ENCODE measurements at places on chromosomes 4 and X. TPM values are rescaled to one million over a fixed set of nuclear protein-coding genes. Genes with fewer than 3 reads are reported as not detected.

- DNase-seq: no peak
Measured at GRCh38 chrX:23052324-23052723, 52.6 kb downstream of the DDX53 start.

DNA sequence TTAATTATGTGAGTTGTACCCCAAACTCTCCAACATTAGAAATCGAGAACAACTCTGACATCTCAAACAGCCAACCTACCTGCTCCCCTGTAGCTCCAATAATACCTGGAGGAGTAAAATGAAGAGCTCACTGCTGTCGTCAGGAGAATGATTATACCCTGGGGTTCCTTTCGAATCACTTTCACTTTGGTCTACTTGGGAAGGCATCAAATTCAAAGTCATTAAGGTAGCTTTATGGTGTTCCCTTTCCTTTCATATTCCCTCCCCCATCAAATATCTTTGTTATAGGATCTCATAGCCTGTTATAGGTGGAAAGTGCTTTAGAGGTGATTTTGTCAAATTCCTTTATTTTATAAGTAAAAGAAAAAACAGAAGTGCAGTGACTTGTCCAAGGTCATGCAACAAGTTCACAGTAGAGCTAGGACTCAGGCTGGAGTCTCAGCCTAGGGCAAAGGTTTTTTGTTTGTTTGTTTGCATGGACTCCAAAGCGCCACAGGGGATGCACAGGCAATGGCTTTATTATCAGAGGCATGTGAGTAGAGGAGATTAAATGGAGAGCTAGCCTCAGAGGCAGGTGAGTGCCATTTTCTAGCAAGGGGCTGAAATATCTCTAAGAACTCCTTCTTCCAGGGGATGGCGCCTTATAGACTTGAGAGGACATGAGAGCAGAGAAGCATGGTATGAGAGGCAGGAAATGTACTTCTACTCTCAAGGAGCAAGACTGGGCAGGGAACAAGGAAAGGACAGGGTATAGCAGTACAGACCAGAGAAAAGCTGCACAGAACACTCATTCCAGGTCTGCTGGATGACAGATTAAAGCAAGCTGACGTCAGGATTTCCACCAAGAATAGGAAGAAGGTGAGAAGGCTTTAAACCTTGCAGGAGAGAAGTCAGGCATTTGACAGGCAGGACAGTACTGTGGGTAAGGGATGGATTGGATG, 262.1 kb upstream of the GPC4 start:
- no peak for DNase-seq

DMRTC1 gene
- total RNA-seq: not detected

GRCh38 chrX:38138157-38138891, 82.3 kb downstream of the SRPX start:
- DNase-seq: no peak

GRCh38 chrX:121802881-121803412, 755.5 kb downstream of the GLUD2 start:
- DNase-seq: no peak

- no peak for DNase-seq
Measured at GRCh38 chr4:54495091-54495490, 162.7 kb upstream of the KIT start.

SSX2B gene
- total RNA-seq: not detected

DNA sequence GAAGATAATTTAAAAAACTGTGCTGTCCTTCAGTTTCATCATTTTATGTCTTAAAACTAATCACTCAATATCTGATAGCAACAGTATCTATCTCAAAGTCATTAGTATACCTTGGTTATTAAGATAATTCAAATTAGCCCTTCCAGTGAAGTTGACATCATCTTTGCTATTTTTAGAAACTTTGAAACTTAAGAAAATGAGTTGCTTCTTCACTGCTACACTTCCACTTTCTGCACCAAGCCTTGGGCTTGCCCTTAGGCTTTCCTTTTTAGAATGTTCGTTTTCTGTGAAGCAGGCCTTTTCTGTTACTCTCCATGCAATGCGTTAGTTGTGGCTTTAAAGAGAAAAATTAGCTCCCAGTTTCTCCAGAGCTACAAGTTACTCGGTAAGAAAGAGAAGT, 4.4 kb upstream of the VAMP7 start:
- DNase-seq: no peak

- DNase-seq: no peak
Measured at GRCh38 chr4:5887011-5887360, 5.9 kb downstream of the CRMP1 start.

- DNase-seq: no peak
Measured at GRCh38 chr4:5014007-5014682, 5.1 kb downstream of the CYTL1 start.

- no peak for DNase-seq
Measured at GRCh38 chr4:11704186-11704830, 275.6 kb upstream of the HS3ST1 start.

DNA sequence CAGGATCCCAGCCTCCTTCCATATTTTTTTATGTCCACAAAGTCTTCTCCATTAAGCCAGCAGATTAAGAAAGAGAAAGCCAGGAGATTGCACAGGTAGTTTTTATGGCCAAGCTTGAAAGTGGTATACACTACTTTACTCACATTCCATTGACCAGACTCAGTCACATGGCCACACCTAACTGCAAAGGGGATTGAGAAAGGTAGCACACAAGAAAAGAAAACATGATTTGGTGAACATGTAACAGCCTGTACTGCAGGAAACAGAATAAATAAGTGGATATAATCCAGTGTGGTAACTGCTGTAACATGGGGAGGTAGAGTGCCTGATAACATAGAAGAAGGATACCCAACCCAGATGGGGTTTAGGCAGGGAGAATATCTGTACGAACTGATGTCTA, 43.9 kb downstream of the HOPX start:
- DNase-seq: no peak

DNA sequence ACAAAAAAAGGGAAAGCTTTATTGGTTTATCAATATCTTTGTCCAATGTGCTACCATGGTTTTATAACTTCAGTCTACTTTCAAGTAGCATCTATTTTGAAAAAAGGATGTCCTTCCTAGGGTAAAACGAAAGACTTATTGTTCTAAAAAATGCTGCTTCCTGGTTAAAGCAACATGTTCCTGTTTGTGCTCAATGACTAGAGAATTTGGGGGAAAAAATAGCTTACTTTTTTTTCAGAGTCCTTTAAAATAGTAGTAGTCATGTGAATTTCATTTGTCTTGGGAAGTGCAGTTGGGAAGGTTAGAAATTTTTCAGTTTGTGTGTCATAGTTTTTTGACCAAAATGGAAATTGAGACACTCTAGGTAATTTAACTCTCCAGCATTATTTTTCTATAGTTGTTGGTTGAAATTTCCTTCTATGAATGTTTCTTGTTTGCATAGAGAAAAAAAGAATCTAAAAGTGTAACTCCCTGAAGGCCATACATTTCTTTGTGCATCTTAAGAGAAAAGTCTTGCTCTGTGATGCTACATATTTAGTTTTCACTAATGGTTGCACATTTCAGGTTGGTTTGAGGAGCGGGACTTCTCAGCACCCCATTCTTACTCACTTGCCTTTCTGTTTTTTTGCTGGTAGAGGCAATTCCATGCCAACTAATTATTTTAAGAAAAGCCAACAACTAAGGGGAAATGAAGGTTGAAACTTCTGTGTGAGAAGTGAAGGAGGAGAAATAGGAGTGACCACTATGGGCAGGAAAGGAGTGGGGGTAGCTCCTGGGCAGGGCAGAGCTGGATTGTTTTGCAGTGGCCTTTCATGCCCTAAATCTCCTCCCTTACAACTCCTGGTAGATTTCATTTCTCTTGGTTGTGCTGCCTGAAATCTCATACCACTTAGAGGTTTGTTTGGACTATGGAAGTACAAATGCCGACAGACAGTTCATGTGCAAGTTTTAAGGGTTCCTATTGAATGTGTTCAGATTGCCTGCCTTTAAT, 76.4 kb downstream of the RAPGEF2 start:
- no peak for DNase-seq

NAA15 gene
- 16.6 TPM for total RNA-seq

TCEAL5 gene
- total RNA-seq: not detected

- DNase-seq: no peak
Measured at GRCh38 chr4:74031576-74031975, 6.9 kb downstream of the CXCL3 start.

DNA sequence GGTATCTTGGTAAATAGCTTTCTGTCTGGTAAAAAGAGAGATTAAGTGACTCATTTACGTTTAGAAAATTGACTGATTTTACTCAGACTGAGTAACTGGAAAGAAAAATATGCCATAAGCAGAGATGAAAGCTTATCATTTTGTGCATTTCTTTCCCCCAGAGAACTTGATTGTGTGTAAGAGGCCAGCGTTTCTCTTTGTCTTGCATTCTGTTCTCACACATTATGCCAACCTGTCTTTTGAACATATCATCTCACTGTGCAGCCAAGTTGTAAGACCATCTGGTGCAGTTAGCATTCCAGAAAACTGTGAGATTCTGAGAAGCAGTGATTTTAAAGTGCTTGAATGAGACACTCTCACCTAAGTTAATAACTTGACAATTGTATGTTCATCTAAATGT, 651.3 kb downstream of the TECRL start:
- DNase-seq: no peak

AMER1 gene
- 5.8 TPM for total RNA-seq

GRCh38 chr4:97994765-97995465, 148.4 kb downstream of the STPG2 start:
- peak; percentile 2 for DNase-seq

ADH7 gene
- not detected for total RNA-seq

DNA sequence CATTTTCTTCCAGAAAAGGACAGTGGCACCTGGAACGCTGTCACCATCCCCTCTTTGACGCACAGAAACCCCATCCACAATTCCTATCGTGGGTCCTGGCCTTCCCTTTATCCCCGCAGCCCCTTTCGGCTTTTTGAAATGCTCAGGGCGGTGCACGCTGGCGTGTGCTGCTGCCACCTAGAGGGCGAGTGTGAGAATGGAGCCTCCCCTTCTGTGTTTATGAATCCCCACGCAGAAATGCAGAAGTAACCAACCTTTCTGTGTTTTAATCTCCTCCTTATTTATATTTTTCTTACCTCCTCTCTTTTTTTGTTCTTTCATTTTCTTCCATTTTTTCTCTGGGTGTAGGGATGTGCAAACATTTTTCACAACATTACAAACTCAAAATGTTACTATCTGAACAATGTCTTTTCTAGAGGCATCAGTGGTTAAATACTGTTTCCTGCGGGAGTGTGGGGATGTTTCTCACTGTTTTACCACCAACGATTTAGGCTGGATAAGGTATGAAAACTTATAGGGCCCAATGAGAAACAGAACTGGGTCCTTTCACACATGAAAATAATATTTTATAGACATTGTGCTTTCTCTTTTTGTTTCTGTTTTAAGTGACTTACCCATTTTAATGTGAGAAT, 50.0 kb downstream of the TMA16 start:
- DNase-seq: peak; percentile 50

- DNase-seq: no peak
Measured at GRCh38 chr4:181962321-181962720, 280.9 kb upstream of the TENM3 start.

TRIM75 gene
- not detected for total RNA-seq

GRCh38 chrX:30224536-30224935, 5.9 kb upstream of the MAGEB3 start:
- no peak for DNase-seq

DNA sequence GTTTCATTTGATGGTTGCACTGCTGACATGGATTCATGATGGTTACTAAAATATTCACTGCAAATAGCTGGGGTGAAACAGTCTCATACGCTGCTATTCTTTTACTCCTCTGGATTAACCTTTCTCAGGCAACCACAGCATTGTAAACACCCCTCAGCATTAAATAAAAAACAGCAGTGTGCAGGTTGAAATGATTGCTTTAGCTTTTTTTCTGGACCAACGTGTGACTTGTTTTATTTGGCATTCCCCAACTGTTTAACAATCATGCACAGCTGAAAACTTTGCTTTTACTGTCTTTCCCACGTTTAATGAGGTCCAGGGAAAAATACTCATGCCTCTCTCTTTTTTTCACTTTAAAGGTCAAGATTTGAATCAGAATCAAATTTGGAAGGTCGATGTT, 490.8 kb downstream of the RAPGEF2 start:
- no peak for DNase-seq

GRCh38 chrX:39196192-39197102, 395.2 kb downstream of the MID1IP1 start:
- DNase-seq: peak; percentile 35

GLRB gene
- 3.9 TPM for total RNA-seq

- DNase-seq: no peak
Measured at GRCh38 chrX:15188039-15188438, 81.8 kb downstream of the ASB9 start.

GRCh38 chr4:876780-877179, 50.9 kb upstream of the CPLX1 start:
- DNase-seq: no peak

BBS12 gene
- total RNA-seq: 2.6 TPM

DNA sequence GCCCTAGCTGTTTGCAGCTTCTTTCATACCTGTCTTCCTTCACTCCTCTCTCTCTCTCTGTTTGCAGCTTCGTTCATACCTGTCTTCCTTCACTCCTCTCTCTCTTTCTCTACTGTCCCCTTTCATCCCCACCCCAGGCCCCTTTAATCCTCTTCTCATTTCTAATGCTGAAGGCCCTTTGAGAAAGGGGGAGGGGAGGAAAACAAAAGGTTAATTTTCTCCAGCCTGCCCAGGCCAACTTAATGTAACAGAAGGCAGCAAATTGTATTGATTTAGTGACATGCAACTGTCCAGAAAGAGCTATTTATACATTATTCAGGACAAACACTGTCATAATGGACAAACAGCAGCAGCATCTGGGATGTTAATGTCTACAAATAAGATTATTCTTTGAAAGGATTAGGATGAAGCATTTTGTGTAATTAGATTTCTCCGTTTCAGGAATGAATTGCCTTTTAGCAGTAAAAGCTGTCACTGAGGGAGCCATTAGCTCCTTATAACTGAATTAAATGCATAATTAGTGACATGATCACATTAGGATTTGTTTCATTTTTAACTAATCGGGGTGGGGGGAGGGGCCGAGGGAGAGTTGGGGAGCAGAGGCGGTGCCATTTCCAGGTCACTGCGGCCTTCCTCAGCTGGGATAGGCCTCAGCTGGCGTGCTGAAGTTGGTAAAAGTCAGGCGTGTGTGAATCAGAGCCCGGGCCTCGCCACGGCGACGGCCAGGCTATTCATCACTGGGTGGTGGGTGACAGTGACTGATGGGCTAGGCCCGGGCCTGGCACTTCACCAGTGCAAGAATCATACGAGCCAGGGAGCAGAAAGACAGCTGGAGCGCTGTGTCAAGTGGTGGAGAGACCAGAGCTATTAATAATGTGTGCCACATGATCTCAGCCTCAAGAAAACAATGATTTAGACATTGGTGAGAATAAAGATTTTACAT, 174.5 kb downstream of the NKX6-1 start:
- peak; percentile 3 for DNase-seq

GRCh38 chr4:75552452-75552851, 3.4 kb upstream of the ODAPH start:
- no peak for DNase-seq

DNA sequence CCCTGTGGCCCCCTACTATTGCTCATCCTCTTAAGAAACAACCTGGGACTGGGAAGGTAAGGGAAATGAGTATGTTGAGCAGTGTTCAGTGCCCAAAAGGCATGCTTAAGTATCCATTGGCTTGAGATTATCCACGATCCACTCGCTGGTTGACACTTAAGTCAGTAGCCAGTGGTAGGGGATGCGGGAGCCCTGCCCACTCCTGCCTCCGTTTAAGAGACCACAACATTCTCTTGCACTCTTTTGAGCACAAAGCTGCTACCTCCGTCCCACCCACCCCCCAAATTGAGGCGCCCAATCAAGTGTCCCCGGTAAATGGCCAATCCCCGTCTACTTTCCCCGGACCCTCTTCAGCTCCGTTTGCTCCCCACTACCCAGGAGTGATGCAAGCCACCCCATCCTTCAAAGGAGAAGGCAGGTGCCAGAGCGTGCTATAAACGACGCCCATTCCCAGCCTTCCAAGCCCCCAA, 25.0 kb downstream of the UTP14A start:
- peak; percentile 3 for DNase-seq

TASL gene
- total RNA-seq: not detected
